ENCODE measurements at places on chromosomes 3 and 15.

DNA sequence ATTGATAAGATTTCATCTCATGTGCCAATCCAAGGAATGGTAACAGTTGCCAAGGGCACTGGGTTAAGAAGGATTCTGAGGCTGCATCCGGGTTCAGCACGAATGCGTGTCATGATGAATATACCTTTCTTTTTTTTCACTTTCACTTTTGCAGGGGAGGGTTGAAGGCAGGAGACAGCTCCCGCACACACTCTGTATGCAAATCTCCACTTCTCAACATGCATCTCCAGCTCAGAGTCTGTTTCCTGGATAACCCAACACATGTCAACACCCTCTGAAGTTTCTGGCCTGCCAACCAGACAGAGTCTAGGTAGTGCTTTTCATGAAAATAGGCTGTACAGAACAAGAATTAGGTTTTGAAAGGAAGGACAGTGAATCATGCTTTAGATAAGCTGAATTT lies 21.6 kb downstream of the B4GALT4 start:
- no peak for DNase-seq

DNA sequence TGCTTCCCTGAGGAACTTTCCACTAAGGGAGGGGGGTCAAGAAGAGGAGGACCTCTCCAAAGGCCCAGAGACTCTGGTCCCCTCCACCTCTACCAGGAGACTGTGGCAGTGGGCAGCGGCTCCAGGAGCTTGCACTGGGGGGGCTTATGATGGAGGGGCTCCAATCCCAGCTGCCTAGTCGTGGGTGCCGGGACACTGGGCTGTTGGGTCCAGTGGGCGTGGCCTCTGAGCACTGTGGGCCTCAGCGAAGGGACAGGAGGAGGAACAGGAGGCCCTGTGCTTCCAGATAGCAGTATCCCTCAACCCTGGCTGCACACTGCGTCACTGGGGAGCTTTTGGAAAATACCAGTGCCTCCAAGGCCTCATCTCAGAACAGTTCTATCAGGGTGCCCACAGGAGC lies 13.5 kb upstream of the DLL4 start:
- no peak for DNase-seq

DNA sequence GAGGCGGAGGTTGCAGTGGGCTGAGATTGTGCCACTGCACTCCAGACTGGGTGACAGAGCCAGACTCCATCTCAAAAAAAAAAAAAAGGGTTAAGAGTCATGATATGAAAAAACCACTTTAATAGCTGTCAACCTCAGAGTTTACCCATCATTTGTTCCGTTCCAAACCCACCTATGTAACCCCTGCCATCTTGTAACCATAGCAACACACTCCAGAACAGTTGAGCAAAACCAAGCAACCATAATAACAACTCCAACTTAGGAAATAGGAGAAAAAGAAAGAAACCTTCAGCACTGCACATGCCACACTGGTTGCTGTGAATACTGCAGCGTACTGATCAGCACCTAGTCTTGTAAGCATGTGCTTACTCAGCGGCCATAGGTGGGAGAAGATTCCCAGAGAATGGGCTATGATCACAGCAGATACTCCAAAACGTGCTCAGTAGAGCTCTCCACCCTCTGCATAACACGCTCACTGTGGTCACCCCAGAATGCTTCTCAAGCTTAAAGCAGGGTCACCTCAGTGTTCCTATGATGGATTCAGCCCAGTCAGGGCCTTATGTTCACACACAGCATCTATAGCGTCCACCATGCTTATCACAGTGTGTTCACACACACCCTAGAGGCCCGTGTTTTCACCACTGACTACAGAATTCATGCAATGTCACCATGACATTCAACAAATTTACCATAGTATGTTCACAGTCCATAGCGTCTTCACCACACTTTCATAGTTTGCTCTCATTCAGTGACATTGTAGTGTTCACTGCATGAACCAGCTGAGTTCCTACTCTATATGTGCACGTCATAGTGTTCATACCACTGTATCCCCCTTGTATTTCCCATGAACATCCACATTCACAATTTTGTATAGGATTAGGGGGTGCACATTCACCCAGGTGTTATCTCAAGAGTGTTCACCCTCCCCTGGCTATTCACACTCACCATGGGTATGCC lies 6.5 kb upstream of the CILP start:
- no peak for DNase-seq

DNA sequence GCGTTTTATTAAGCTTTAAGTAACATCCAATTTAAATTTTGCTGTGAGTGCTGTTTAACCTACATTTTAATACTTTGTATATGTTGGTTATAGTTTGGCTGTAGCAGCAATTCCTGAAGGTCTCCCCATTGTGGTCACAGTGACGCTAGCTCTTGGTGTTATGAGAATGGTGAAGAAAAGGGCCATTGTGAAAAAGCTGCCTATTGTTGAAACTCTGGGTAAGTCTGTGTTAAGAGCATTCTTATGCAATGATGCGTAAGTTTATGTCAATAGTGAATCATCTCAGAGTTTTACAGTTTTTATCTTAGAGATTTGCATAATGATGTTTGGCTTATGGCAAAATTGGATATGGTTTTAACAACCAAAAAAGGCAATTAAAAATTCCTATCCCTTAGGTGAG lies 62.7 kb downstream of the ASTE1 start:
- DNase-seq, result no peak

DNA sequence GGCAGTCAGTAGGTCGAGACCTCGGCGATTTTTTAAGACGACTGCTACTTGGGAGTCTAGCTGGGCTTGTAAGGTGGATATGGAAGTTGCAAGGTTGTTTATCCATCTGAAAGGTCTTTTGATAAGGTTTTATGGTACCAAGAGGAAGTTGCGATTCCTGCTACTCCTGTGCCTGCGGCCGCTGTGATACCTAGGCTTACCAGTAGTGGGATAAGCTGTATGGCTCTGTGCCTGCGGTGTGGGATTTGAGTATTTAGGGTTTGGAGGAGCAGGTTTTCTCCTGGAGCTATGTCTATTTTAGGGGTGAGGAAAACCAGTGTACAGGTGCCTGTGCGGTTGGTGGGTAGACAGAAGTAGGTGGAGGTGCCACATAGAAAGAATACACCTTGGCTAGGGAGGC lies 1059.8 kb downstream of the SI start:
- no peak for DNase-seq

GRCh38 chr3:141529256-141529655 lies 42.4 kb downstream of the RASA2 start:
- DNase-seq, result no peak

DNA sequence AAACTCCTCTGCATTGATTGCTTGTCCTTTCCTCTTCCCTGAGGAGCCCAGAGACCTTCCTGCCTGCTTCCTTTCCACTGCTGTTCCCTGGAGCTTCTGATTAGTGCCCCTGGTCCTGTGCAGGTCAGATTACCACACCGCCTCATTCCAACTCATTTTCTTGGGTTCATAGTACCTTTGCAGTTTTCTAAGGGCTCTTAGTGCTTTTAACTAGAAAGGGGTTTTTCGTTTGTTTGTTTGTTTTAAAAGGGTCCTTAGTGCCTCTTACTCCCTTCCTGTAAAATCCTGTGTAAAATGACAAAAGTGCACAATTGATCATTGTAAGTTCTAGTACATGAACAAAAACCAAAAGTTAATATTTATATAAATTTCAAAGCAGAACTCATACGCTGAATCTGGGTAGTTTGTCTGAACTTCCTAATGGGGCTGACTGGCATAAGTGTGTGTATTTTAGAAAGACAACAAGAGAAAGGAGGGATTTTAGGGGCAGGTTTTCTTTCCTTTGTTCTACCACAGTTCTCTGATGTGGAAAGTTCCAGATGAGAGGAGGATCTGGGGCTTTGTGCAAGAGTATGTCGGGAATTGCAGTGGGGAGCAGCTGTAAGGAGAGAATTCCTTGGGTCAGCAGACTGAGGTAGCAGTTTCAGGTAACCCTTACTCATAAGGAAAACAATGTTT lies 30.6 kb downstream of the SNRK start:
- DNase-seq, result no peak

GRCh38 chr3:4841776-4842440 lies 137.3 kb upstream of the BHLHE40 start:
- no peak for DNase-seq

DNA sequence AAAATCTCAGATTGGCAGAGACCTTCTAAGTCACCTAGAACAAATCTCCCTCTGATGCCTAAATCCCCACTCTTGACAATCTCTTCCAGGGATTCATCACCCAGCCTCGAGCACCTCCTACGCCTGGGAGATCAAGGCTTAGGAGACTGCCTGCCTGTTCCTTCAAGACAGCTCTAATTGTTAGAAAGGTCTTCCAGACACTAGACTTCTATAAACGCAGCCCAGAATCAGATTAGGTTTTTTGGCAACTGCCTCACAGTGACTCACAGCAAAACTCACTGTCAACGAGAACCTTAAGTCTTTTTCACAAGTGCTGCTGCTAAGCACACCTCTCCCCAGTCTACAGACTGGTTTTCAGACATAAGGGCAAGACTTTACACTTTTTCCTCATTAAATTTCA lies 23.1 kb downstream of the SRGAP3 start:
- no peak for DNase-seq

- no peak for DNase-seq
These were observed 374.7 kb upstream of the RARB start for GRCh38 chr3:25053360-25053759.

DNA sequence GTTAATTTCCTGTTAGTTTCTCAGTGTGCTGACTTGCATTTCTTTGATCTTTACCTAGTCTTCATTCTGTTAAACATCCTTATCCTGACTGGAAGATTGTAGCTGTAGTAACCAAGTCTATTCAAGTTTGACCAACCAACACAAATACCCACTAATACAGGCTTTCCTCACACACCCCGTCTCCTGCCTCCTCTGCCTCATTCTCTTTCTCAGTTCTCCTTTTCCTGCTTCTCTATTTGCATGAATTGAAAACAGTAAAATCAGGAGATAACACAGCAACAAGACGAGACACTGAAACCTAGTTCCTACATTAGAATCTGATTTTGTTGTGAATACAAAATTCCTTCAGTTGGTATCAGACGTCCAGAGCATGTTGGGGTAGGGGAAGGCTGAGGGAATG lies 116.9 kb upstream of the ARPP21 start:
- DNase-seq, result no peak

DNA sequence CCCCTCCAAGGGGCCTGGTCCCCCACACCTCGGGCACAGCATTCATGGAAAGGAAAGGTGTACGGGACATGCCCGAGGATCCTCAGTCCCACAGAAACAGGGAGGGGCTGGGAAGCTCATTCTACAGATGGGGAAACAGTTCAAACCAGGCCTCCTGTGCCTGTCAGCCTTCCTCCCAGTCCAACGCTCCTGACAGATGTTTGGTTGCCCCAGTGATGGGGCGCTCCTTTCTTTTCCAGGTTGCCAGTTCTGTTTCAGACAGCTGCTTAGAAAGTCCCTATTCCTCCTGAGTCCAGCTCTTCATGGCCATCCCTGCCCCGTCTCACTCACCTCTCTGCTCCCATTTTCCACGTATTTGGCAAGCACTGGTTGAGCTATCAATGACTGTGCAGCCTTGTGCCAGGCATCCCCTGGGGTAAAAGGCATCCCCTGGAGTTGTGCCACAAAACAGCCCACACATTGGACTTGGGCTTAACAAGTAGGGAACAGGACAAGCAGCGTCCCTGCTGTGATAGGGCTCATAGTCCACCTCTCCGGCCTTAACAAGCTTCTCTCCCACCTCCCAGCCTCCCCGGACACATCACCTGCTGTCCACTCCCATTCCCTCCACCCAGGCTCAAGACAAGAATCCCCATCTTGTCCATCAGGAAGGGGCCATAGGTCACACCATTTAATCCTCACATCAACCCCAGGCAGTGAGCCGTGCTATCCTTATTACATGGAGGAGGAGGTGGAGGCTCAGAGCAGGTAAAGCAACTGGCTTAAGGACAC lies 6.6 kb downstream of the OXTR start:
- no peak for DNase-seq

DNA sequence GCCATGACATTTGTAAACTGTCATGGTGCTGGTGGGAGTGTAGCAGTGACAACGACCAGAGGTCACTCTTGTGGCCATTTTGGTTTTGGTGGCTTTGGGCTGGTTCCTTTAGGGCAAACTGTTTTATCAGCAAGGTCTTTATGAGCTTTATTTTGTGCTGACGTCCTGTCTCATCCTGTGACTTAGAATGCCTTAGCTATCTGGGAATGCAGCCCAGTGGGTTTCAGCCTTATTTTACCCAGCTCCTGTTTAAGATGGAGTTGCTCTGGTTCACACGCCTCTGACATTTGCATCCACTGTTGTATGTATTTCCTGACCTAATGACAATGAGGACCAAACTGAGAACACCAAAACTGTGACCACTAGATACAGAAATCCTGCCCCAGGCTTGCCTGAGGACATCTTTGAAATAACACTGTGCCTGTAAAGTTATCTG lies 37.6 kb downstream of the RAB8B start:
- no peak for DNase-seq

- DNase-seq, result no peak
These were observed 7.8 kb upstream of the AEN start for GRCh38 chr15:88613074-88613944.

- DNase-seq, result no peak
These were observed 6.3 kb upstream of the LRRC58 start for GRCh38 chr3:120355486-120355885.

DNA sequence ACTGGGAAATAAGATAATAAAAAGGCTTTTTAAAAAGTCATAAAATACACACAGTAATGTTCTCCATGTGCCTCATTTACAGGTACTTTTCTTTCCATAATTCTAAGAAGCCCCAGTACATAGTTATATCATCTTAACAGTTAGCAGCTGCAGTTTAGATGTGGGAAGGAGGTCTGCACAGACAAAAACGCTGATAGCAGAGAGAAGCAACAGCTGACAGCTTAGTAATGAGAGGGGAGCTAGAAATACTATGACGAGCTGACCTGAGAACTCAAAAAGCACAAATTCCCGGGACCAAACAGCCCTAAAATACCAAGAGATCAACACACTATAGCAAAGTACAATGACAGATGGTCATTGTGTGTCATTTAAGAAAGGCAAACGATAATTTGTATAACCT lies 36.7 kb upstream of the ARHGEF3 start:
- DNase-seq, result no peak

- DNase-seq, result no peak
These were observed 53.4 kb downstream of the LDHAL6B start for GRCh38 chr15:59260090-59260489.

DNA sequence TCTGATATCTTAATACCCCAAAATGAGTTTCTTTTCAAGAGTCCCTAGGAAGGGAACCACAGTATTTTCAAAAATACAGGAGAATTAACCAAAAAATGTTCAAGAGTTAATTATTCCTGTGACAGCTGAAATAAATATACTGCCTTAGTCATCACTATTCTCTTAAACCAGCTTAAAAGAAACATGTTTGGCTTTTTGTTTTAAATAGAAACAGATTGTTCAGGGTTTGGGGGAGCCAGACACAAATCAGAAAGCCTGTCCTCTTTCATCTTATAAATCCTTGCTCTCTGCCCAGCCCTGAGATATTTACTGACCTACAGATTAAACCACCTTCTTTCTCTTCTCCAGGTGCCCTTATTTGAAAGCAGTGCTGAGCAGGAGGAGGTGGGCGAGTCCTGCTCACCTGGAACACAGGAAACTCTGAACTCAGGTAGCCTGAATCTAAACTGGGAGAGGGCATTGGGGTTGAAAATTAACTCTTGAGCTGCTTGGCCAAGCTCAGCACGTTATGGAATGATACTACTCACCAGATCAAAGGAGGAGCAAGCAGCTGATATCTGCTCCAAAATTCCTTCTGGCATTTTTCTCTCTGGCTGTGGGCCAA lies 84.1 kb upstream of the SPRED1 start:
- DNase-seq, result no peak

- DNase-seq, result no peak
These were observed 91.1 kb downstream of the WNT7A start for GRCh38 chr3:13788522-13789424.

Measured in stimulated activated CD8-positive, alpha-beta memory T cell treated with anti-CD3 and anti-CD28 coated beads, Interleukin-15, amount 100 ng/mL, for 24 hours (primary cell).